ENCODE measurements at places on chromosomes 4 and X.

DNA sequence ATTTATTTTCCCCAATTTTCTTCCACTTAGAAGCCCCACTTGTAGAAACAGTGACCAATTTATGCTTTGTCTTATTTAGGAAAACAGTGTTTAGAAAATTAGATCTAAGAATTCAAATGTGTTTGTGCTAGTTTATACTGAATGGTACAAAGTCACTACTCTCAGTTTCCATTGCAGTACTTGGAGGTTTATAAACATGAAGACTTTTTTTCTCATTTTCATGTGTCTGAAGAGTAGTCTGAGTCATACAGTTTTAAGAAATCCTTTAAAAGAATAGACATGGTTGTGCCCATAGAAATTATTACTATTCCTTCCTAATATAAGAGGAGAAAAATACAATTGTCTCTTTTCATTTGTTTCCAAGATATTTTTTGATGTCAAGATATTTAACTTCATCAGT, 458.7 kb downstream of the NAF1 start:
- no peak for DNase-seq

- DNase-seq, result no peak
These were observed 473.4 kb downstream of the TRIML1 start for GRCh38 chr4:188612659-188613058.

DNA sequence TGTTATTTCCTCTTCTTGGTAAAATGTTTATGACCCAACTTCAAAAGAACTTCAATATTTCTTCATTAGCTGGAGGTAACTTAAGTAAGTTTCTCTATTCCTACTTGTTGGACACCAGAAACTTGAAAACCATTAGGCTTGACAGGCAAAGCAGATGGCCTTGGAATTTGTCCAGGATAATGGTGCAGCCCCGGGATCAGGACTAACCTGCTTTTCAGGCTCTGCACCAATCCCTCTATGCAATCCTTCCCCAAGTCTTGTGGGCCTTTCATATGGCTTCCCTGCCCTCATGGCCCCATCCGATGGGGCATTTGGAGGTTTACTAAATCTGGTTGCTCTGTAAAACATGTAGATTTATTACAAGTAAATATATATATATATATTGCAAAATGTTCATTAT, 68.5 kb downstream of the SPINK2 start:
- no peak for DNase-seq

GRCh38 chr4:26201120-26201519, 119.7 kb upstream of the RBPJ start:
- DNase-seq, result no peak

DNA sequence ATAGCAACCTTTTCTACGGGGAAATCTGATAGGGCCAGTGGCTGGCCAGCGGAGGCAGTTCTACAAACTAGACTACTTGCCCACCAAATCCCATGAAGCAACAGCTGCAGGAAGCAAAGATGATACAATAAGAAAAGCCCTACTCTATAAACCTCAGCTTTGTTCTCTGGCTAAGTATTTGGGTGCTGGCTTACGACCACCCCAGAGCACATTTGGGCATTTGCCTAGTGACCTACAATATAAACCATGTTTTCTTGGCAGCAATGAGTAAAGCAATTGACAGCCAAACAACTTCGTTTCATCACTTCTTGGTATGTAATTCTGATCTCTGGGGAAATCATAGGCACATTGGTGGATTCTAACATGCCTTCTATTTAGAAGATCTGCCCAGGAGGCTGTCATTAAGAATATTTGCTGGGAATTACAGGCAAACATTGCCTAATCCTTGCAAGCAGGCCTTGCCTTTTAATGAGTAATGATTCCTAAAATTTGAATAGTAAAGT, 7.5 kb upstream of the LHFPL1 start:
- no peak for DNase-seq

DNA sequence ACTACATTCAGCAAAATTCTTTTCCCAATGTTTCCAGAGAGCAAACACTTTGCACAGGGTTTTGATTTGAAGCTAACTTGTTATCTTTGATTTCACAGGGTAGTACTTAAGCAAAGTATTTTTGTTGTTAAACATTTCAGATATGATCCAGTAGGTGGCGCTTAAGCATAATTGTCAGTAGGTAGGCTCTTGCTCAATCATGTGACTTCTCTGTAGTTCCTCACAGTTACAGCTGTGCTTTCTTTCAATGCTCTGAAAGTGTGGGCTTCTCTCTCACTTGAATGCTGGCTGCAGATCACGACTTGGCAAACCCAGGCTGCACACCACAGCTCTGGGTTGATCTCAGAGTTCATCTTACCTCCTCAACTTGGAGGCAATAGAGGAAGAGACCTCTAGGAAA, 1016.5 kb downstream of the SH3BGRL start:
- no peak for DNase-seq
